ENCODE measurements at places on chromosomes 7 and 10.

DNA sequence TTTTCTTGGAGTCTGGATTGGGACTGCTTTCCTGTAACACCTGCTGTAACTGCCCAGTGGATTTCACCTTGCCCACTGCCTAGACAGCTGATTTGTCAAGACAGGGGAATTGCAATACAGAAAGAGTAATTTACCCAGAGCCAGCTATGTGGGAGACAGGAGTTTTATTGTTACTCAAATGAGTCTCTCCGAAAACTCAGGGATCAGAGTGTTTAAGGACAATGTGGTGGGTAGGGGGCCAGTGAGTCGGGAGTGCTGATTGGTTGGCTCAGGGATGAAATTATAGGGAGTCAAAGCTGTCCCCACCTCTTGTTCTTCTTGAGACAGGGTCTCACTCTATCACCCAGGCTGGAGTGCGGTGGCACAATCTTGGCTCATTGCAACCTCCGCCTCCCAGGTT, 25.2 kb upstream of the BNIP3 start:
- DNase-seq = no peak

DNA sequence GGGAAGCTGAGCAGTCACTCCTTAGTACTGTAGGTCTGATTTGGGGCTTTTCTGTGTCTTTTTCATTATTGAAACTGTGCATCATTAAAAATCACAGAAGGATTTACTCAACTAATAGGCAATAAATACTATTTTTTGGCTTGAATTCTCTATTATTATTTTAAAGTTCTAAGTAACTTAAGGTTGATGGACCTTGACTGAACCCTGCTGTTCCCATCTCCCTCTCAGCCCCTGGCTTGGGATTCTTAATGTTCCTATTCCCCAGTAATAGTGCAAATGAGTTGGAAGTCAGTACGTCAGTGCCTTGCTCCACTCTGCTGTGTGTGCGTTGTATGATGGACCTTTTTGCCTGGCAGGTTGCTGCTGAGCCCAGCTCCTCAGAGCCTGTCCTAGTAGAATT, 166.3 kb downstream of the SND1 start:
- DNase-seq = no peak

DNA sequence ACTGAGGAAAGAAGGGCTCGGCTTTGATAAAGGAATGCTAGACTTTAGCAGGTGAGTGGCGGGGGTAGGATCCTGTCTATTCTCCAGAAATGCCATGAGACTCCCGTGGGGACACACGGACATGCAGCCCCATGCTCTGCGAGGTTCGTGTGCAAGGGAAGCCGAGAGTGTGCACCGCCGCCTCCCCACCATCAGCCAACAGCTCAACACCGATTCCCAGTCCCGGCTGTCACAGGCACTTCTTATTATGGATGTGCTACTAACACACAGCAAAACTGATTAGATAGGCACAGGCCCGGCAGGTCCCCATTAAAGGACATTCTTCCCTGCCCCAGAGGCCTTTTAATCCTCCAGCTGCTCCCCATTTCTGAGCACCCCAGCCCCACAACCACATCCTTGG, 154.4 kb downstream of the PRKAG2 start:
- no peak for DNase-seq

GRCh38 chr7:152924238-152924637, 164.7 kb downstream of the ACTR3B start:
- no peak for DNase-seq

- DNase-seq = peak; percentile 4
Observed at GRCh38 chr10:5089865-5090264, 4.3 kb upstream of the AKR1C3 start.

DNA sequence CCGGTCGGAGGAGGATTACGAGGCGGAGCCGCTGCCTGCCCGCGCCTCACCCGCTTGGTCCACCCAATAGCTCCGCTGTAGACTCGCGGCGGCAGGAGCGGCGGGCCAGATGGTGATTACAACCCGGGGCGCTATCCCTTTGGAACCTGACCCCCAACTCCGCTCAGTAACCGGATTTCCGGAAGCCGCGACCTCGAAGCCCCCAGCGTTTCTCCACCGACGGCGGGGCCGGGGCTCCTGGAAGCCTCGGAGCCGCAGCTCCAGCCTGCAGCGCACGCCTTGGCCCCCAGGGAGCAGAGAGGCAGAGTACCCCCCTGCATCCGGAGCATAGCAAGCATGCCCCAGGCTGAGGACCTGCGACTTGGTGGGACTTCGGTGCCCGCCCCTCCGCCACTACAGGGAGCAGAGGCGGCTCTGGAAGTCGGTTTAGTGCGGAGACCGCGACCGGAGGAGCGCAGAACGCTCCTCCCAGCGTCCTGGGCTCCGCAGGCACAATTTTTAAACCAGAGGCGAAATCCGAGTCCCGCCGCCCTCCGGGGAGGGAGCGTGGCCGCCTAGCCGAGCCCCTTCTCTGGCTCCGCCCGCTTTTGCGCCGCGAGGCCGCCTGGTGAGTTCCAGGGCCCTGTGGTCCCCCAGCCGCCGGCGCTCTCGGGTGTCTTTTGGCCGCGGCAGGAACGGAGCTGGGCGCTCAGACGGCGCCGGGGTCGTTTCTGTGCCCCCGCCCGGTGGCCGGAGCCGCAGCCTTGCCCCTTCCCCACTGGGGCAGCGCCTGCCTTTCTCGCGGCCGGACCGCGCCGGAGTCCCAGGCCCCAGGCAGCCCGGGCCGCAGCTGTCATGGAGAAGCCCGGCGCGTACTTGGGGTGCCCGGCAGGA, 28.2 kb upstream of the BMS1 start:
- DNase-seq = peak; percentile 6

- no peak for DNase-seq
Observed at GRCh38 chr7:44235582-44236332, 35.0 kb downstream of the YKT6 start.

DNA sequence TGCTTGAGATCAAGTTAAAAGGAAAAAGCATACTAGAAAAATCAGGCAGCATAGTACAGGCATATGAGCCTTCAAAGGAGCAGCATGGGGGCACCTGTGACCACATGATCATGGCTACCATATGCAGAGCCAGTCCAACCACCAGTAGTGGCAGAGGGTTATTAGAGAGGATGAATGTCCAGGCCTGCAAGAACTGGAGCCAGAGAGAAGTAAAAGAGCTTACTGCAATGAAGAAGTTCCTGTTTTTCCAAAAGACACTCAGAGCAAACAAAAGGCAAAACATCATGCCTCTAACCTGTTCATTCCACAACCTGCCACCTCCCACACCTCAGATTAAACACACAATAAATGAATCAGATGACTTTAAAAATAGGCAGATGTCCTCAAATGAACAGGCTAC, 99.6 kb upstream of the NAMPT start:
- no peak for DNase-seq

- DNase-seq = no peak
Observed at GRCh38 chr7:34622182-34622581, 35.8 kb upstream of the NPSR1 start.

DNA sequence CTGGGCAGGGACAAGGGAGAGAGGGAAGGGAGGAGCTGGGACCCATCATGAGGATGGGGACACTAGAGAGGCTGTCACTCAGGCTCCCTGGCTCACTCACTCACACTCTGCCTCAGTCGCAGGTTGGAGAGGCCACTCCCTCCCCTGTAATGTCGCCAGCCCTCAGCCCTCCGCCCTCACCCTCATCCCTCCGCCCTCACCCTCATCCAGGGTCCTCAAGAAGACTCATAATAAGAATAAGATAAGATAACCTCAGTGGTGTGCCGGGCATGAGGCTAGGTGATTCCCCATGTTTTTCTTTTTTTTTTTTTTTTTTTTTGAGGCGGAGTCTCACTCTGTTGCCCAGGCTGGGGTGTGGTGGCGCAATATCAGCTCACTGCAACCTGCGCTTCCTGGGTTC, 92.2 kb downstream of the GTF2IRD1 start:
- DNase-seq = no peak

DNA sequence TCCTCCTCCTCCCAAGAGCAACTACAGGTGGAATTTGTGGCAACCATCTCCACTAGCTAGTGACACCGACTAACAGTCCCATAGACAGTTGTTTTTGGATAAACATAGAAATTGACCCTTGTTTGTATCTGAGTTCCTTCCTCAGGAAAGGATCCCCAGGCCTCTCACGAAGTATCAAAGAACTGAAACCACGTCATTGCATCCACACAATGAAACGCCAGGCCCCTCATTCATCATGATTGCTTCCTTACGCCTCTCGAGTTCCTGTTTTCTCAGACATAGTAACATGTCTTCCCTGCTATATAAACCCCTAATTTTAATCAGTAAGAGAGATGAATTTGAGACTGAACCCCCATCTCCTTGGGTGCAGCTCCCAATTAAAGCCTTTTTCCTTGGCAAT, 18.1 kb downstream of the SLC35G1 start:
- no peak for DNase-seq

GRCh38 chr7:18208921-18209320, 181.3 kb upstream of the PRPS1L1 start:
- no peak for DNase-seq

GRCh38 chr10:58651040-58651439, 138.4 kb downstream of the BICC1 start:
- DNase-seq = peak; percentile 91

DNA sequence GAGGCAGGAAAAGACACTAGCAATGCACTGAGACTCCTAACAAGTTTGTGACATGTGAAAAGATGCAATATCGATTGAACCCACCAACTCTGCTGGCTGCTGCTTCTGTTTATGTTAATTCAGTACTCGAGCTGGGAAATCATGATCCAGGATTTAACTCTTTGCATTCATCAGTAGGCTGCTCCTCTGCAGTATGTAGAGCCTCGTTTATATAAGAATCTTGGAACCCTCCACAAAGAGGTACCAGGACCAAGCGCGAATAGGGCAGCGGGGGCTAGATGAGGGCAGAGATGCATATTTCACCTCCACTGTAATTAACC, 7.8 kb downstream of the PRKAG2 start:
- no peak for DNase-seq

DNA sequence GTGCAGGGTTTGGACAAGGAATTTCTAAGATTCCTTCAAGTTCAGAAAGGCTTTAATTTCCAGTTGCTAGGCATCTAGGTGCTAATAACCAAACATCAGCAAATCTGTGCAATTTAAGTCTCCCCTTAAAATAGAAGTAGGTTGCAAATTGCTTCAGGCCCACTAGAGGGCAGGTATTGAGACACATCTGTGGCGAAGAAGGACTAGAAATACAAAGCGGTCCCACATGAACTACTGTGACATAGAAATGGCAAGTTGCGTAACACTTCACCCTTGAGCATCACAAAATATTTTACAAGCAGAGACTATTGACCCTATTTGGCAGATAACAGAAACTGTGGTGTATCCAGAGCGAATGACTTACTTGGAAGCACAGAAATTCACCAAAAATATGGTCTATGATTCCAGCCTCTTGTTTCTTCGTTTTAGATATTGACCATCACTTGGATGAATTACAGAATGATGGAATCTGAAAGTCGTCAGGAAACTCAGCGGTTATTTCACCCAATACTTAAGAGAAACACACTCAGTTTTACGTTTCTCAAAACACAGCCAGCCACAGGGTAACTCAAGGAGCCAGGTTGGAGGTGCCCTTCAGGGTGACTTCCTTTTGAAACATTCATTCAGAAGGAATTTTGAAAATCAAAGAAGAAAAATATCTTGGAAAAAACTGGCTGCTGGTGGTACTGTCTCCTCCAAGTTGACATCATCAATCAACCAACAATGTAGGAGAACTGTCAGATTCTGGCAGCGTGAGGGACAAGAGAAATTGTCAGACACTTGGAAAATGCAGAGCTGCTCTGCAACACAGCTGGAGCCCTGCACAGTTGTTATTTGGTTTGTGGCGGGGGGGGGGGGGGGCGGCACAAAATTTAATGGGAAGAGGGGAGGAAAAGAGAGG, 256.3 kb upstream of the MINDY3 start:
- peak; percentile 20 for DNase-seq

DNA sequence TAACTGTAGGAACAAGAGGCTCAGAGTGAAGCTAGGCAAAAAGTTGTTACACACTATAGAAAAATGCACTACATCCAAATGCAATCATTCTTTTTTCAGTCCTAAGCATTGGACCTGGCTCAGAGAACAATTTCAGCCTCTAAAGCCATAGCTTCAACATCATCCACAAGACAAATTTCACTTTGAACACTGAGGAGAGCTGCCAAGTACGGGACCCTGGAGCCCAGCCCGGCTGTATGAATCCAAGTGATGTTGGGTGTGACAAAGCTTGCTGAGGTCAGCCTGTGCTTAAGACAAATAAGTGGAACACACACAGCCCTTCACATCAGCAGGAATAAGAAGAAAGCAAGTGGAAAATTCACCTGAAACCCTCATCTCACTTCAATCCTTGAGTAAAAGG, 233.1 kb upstream of the PFKP start:
- no peak for DNase-seq

DNA sequence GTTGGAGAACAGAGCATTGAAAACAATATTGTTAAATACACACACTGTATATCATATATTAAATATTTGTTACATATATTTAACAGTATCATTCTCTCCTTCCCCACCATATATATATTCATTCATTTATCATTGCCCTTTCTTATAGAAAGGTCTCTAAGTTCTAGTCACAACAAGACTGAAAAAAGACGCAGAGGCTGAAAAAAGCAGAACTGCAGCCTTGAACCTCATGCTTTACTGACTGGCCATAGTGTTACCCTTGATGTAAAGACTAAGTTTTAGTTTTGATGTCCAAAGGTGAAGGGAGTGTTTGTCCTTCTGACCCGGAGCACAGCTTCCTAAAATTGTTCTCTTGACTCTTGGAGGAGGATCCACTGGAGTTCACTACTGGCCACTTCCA, 247.9 kb downstream of the PTEN start:
- DNase-seq = no peak

- DNase-seq = no peak
Observed at GRCh38 chr10:13272164-13272571, 27.7 kb downstream of the PHYH start.

DNA sequence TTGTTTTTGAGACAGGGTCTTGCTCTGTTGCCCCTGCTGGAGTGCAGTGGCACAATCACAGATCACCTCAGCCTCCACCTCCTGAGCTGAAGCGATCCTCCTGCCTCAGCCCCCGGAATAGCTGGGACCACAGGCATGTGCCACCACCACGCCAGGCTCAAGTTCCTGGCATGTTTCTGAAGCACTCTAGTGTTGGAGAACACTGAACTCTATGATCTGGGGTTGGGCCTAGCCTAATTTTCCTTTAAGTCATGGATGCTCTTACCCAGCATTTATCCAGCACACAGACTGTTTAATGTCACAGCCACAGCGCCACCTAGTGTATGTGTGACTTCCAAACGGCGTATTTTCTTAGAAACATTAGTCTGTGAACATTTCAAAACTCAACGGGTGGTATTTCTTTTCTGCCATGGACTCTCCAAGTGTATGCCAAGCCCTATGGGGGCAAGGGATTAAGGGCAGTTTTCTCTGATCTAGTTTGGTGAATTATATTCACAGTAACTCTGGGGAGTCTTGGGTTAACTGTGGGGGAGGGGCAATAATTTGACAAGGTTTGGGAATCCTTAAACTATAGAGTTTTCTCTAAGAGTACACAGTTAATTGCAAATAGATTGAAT, 91.8 kb downstream of the CREM start:
- DNase-seq = peak; percentile 84

GRCh38 chr7:28065308-28065707, 115.3 kb downstream of the JAZF1 start:
- DNase-seq = no peak

- no peak for DNase-seq
Observed at GRCh38 chr7:5598769-5599371, 175.2 kb upstream of the TNRC18 start.

- DNase-seq = no peak
Observed at GRCh38 chr7:34655384-34655783, 2.6 kb upstream of the NPSR1 start.

Measured in fibroblast of skin of right biceps (primary cell).